Activated CD4-positive, alpha-beta memory T cell treated with anti-CD3 and anti-CD28 coated beads for 36 hours (primary cell): ENCODE measurements at places on chromosomes 12 and 14. TPM values are rescaled to one million over a fixed set of nuclear protein-coding genes. Genes with fewer than 3 reads are reported as not detected.

SLC41A2 gene
- total RNA-seq = 7.6 TPM

FZD10 gene
- not detected for total RNA-seq

CFAP54 gene
- 0.33 TPM for total RNA-seq

POTEM gene
- total RNA-seq = not detected

DNAJC22 gene
- not detected for total RNA-seq

CMA1 gene
- total RNA-seq = not detected

GRCh38 chr12:90449611-90450010 is 505.4 kb downstream of the CCER1 start:
- no peaks in the 10 kb centered on the region for H3K27me3 ChIP-seq
- H3K36me3 ChIP-seq = no peaks in the 10 kb centered on the region
- H3K4me1 ChIP-seq = no peaks in the 10 kb centered on the region
- H3K27ac ChIP-seq = no peak overlapping the region
- no peak for DNase-seq

GRCh38 chr12:106425061-106425702 is 67.6 kb downstream of the POLR3B start:
- DNase-seq = no peak
- no peaks in the 10 kb centered on the region for H3K4me1 ChIP-seq
- H3K36me3 ChIP-seq = peaks cover 22% of the 10 kb centered on the region
- H3K27ac ChIP-seq = no peak overlapping the region

DNA sequence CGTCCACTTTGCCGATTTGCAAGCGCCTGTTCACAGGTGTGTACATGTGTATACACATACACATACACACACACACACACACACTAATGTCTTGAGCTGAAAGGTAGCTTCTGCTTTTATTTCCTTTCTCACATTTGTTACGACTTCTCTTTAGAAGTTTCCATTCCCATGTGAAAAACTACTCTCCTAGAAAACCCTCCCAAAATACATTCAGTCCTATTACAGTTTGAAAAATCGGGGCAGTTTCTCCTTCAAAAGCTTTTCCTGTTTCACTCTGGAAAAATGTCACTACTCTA is 3.9 kb downstream of the BLTP3B start:
- peaks cover 56% of the 10 kb centered on the region for H3K4me1 ChIP-seq
- DNase-seq = no peak
- peaks cover 11% of the 10 kb centered on the region for H3K36me3 ChIP-seq
- no peak overlapping the region for H3K4me3 ChIP-seq
- no peak overlapping the region for H3K27ac ChIP-seq
- no peaks in the 10 kb centered on the region for H3K27me3 ChIP-seq

DNA sequence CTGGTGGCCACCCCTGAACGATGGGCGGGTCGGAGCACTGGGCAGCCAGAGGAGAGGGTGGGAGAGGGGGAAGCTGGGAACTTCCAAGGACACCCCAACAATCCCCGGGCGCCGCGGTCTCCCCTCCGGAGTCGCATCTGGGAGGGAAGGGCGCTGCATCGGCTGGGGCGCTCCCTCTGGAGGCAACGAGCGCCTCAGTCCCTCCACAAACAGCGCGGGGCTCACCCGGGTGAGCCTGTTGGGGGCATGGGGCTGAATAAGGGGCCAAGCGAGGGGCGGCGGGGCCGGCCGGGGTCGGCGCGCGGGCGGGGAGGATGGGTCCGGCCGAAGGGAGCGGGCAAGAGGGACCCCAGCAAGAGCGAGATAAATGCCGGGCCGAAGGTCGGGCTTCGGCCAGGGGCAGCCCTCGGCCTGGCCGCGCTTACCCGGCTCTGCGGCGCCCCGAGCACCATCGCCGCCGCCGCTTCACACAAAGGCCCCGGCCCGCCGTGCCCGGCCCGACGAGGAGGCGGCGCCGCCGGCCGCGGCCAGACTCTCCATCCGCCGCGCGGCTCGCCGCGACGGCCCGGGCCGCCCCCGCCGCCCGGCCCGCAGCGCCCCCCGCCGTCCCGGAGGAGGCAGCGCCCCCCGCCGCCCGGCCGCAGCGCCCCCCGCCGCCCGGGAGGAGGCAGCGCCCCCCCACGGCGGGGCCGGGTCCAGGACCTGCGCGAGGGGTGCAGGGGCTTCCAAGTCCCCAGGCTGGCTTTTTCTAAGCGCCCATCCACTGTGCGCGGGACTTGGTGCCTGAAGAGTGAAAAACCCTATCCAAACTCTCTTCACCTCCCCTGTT is at the start of gene ZBTB39:
ZBTB39 (minus strand) TSS at position 567 of the 829 bp plus-strand sequence. CDS start 1,629 bp downstream, outside the sequence.
- peak within 1 kb of the TSS; percentile 71 for H3K27ac ChIP-seq
- no peaks in the 10 kb centered on the region for H3K27me3 ChIP-seq
- peak within 1 kb of the TSS; percentile 91 for H3K4me3 ChIP-seq
- DNase-seq = peak; percentile 68

- H3K36me3 ChIP-seq = no peaks in the 10 kb centered on the region
- H3K27me3 ChIP-seq = no peaks in the 10 kb centered on the region
- H3K4me3 ChIP-seq = peak overlapping the region; percentile 44
- DNase-seq = peak; percentile 90
- peak overlapping the region; percentile 87 for H3K27ac ChIP-seq
Observed at GRCh38 chr12:7989827-7990491, 42.6 kb upstream of the FOXJ2 start.

- H3K27me3 ChIP-seq = no peaks in the 10 kb centered on the region
- H3K4me3 ChIP-seq = no peak overlapping the region
Observed at GRCh38 chr12:94333396-94333795, 126.3 kb downstream of the CEP83 start.

GRCh38 chr12:92827836-92828431 is 101.2 kb downstream of the EEA1 start:
- no peaks in the 10 kb centered on the region for H3K27me3 ChIP-seq
- H3K36me3 ChIP-seq = peaks cover 8% of the 10 kb centered on the region
- peak; percentile 37 for DNase-seq
- no peaks in the 10 kb centered on the region for H3K4me1 ChIP-seq

DNA sequence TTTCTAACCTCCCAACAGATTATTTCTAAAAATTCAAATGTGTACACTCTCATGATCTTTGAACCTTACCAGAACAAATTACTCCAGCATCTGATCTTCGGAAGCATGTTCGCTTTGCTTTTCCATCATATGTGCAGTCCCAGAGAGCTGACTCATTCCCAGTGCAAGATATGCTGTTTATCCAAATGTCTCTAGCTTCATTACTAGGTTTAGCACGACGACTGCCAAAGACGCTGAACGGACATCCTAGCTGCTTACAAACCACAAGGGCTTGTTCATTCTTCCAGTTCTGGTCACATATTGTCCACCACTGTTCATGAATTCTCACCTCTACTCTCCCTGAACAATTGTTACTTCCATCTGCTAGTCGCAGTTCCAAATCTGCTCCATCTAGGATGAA is 40.5 kb downstream of the CD163L1 start:
- H3K4me3 ChIP-seq = no peak overlapping the region
- no peaks in the 10 kb centered on the region for H3K4me1 ChIP-seq
- H3K36me3 ChIP-seq = no peaks in the 10 kb centered on the region
- DNase-seq = no peak
- no peak overlapping the region for H3K27ac ChIP-seq

DNA sequence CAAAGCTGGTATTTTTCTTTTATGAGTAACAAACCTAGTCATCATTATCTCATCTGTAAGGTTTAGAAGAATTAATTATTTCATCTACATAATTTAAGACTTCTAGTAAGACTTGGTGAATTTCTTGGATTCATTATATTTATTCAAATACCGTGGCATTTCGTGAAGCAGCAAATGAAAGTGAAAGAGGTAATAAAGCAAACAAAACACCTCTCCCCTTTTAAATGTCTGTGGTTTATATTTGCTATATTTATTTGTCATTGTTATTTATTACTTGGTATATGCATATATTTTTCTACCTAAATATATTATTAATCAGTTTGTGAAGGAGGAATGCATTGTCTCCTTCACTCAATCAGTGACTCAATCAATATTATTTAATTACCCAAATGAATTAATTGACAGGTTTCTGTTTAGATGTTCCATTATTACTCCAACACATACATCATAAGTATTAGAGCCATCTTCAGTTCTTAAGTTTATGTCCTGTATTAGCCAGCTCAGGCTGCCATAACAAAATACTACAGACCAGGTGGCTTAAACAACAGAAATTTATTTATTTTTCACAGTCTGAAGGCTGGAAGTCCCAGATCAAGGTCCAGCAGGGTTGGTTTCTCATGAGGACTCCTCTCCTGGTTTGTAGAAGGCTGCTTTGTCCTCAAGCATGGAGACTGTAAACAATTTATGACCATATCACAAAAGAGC is 6.6 kb downstream of the CFAP54 start:
- H3K4me3 ChIP-seq = no peak overlapping the region
- no peak overlapping the region for H3K27ac ChIP-seq
- no peaks in the 10 kb centered on the region for H3K36me3 ChIP-seq
- H3K27me3 ChIP-seq = no peaks in the 10 kb centered on the region

DNA sequence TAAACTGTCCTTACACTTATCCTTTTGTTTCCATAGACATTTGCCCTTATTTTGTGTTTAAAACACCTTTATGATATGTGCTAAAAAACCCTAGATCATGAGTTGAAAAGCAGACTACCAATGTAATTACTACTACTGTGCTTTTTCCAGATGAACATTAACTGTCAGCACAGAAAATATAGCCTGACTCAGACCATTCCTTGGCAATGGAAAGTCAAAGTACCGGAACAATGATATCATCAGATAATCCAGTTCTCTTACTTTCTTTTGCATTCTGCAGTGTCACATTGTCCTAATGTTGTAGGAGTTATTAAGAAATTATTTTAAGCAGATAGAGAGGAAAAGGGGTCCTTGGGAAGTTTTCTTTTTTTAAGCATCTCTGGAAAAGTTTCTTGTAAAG is 1189.0 kb upstream of the FLRT2 start:
- no peak for DNase-seq
- H3K36me3 ChIP-seq = no peaks in the 10 kb centered on the region
- no peaks in the 10 kb centered on the region for H3K27me3 ChIP-seq
- H3K4me3 ChIP-seq = no peak overlapping the region
- H3K4me1 ChIP-seq = no peaks in the 10 kb centered on the region

DNA sequence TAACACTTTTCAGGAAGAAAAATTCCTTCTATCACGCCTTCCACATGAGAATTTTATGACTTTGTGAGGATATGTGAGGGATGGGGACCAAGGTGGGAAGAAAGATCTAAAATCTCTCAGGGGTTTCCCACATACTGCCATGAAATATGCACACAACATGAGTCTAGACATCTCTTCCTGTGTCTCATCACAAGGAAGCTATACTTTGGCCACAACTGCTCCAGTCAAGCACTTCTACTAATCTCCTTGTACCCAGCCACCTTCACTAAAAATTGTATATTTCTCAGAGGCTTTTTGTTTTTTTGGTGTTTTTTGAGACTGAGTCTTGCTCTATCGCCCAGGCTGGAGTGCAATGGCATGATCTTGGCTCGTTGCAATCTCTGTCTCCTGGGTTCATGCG is 3.2 kb downstream of the OSBPL8 start:
- DNase-seq = no peak
- H3K27ac ChIP-seq = peak overlapping the region; percentile 3
- H3K4me3 ChIP-seq = no peak overlapping the region

GRCh38 chr12:120853188-120853587 is 51.0 kb downstream of the SPPL3 start:
- peaks cover 62% of the 10 kb centered on the region for H3K4me1 ChIP-seq
- no peak overlapping the region for H3K27ac ChIP-seq
- no peak overlapping the region for H3K4me3 ChIP-seq
- H3K27me3 ChIP-seq = no peaks in the 10 kb centered on the region
- H3K36me3 ChIP-seq = no peaks in the 10 kb centered on the region

GRCh38 chr12:131380965-131381705 is 329.8 kb upstream of the SFSWAP start:
- H3K27ac ChIP-seq = no peak overlapping the region
- no peak for DNase-seq
- no peaks in the 10 kb centered on the region for H3K36me3 ChIP-seq
- no peaks in the 10 kb centered on the region for H3K4me1 ChIP-seq
- no peak overlapping the region for H3K4me3 ChIP-seq

GRCh38 chr12:104680491-104680890 is 223.7 kb downstream of the CHST11 start:
- peak overlapping the region; percentile 75 for H3K27ac ChIP-seq
- peaks cover 2% of the 10 kb centered on the region for H3K36me3 ChIP-seq
- peak; percentile 55 for DNase-seq
- H3K27me3 ChIP-seq = no peaks in the 10 kb centered on the region
- peaks cover 77% of the 10 kb centered on the region for H3K4me1 ChIP-seq
